Tibial nerve (tissue), 4 donors: ENCODE measurements at places on chromosomes 4 and X. TPM values are rescaled to one million over a fixed set of nuclear protein-coding genes. Genes with fewer than 3 reads are reported as not detected.

The MAGEA8 gene
- not detected for total RNA-seq

The MFAP3L gene
- total RNA-seq, result 37.4 TPM

- no peaks in the 10 kb centered on the region for H3K36me3 ChIP-seq
- no peaks in the 10 kb centered on the region for H3K27me3 ChIP-seq
- DNase-seq, result no peak
- no peaks in the 10 kb centered on the region for H3K4me1 ChIP-seq
Observed at GRCh38 chr4:131388277-131388676, 1760.8 kb upstream of the PCDH10 start.

DNA sequence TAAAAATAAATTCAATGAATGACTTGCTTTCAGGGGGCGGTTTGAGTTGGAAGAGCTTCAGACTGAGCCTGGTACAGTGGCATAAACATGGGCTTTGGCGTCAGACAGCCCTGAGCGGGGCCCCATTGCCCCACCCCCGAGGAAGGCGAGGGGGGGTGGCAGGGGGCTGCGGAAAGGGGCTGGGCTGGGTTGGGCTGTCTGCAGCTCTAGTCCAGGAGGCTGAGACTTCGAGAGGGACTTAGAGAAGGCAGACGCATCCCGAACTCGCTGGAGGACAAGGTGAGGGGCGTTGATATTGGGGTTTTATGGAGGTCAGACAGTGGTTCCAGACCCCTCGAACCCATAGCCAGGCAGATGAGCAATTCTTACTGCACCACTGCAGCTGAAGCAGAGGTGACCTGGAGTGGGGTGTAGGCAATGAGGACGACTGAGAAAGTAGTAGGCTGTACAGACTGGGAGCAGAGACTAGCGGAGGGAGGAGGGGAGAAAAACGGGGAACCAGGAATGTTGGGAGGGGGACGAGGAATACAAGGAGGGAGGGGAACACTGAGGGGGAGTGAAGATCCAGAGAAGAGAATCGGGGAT lies at the start of gene MAGED2:
Gene MAGED2, plus strand, starts transcription at position 222 of the 585 bp plus-strand sequence. CDS start 1,587 bp downstream, outside the sequence.
- DNase-seq, result peak; percentile 13
- peaks cover 26% of the 10 kb centered on the region for H3K4me1 ChIP-seq
- H3K36me3 ChIP-seq, result peaks cover 22% of the 10 kb centered on the region
- H3K27me3 ChIP-seq, result no peaks in the 10 kb centered on the region
- peak within 1 kb of the TSS; percentile 74 for H3K4me3 ChIP-seq

GRCh38 chr4:124212815-124213630 lies 499.5 kb downstream of the ANKRD50 start:
- H3K4me1 ChIP-seq, result peaks cover 12% of the 10 kb centered on the region
- no peaks in the 10 kb centered on the region for H3K27me3 ChIP-seq
- no peak overlapping the region for H3K4me3 ChIP-seq
- no peak overlapping the region for H3K27ac ChIP-seq

DNA sequence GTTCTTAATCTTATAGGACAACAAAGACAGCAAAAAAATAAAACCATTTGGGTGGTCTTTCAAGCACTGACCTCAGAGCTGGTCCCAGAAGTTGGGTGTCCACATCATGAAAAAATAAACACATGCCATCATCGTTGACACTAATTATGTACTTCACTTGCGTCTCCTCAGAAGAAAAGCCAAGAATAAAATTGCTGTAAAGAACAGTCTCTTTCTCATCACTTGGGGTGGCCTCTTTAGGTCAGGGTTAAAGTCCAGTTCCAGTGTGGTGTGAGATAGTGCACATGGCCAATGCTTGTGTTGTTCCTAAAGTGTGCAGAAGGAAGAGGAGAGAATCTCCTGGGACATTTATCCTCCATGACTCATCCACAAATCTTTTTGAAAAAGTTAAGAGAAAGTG lies 49.5 kb upstream of the IBSP start:
- DNase-seq, result no peak
- no peaks in the 10 kb centered on the region for H3K4me1 ChIP-seq
- H3K27ac ChIP-seq, result no peak overlapping the region
- no peak overlapping the region for H3K4me3 ChIP-seq
- H3K27me3 ChIP-seq, result no peaks in the 10 kb centered on the region

The SLC38A5 gene
- 2.5 TPM for total RNA-seq

The HSD17B13 gene
- 1.7 TPM for total RNA-seq

DNA sequence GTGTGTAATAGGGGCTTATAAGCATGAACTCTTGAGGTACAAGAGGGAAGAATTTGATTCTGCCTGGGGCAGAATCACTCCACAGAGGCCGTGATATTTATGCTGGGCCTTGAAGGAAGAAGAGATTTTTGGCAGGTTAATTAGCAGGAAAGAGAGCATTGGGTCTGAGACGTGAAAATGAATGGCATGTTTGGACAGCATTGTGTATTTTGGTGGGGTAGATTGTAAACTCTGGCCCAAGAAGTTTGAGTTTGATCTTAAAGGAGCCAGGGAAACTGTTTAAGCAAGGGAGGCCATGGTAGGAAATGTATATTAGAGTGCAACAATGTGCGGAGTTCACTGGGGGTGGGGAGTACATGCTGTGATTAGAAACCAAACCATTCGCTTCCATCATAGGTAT lies 62.4 kb downstream of the NPNT start:
- no peaks in the 10 kb centered on the region for H3K36me3 ChIP-seq
- H3K4me1 ChIP-seq, result peaks cover 17% of the 10 kb centered on the region
- no peaks in the 10 kb centered on the region for H3K27me3 ChIP-seq
- H3K4me3 ChIP-seq, result no peak overlapping the region
- H3K27ac ChIP-seq, result no peak overlapping the region
